Effector memory CD4-positive, alpha-beta T cell (primary cell): ENCODE measurements at places on chromosomes 3 and 15.
A peak's percentile ranks its signal among the peaks of the same experiment; 100 is the strongest.

GRCh38 chr3:16439848-16440708 is 73.4 kb downstream of the RFTN1 start:
- no peak for DNase-seq

DNA sequence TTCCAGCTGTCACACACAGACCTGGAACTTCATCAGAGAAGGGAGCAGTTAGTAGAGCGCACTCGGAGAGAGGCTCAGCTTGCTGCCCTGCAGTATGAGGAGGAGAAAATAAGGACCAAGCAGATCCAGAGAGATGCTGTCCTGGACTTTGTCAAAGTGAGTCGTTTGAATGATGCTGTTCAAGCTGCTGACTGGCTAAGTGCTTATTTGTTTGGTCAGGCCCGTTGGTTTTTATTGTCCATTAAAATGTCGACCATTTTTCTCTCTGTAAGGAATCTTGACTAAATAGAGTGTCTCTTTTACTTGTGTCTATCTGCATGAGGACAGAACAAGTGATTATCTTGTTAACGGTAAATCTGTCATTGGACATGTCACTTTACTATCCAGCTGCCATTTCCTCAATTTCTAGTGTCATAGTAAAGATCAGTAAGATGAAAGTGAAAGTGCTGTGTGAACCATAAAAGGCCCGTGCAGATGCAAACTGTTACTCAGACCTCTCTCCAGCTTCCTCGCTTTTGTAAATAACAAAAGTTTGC is 56.9 kb downstream of the LRCH3 start:
- DNase-seq, result no peak

DNA sequence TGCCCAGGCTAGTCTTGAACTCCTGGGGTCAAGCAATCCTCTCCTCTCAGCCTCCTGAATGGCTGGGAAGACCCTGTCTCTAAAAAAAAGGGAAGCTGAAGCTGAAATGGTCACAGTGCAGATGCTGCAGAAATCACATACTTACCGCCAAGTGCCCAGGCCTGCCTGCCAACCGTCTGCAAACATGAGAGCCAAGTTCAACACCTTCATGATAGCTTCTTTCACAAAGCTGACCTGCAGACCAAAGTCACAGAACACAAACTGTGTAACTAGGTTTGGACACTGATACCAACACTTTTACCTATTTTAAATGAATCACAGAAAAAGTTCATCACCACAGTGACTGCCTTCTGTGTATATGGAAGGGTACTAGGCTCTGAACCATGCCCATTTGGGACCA is 22.8 kb upstream of the CYFIP1 start:
- DNase-seq, result no peak

DNA sequence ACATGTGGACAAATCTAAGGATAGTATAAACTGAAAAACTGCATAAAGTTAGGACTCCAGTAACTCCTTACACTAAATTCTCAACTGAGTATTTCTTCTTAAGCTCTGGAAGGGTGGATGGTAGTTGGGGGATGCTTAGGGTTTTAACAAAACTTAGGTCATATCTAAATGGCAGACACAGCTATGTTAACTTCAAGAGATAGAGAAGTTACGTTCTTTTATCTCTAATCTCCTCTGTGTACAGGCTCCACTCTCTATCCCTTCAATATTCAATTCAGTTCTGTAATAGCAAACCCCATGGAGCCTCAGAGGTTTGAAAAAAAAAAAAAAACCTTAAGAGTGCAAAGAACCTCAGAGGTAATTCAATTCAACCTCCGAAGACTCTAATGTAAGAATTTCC is 3.1 kb downstream of the CMTM6 start:
- DNase-seq, result no peak

DNA sequence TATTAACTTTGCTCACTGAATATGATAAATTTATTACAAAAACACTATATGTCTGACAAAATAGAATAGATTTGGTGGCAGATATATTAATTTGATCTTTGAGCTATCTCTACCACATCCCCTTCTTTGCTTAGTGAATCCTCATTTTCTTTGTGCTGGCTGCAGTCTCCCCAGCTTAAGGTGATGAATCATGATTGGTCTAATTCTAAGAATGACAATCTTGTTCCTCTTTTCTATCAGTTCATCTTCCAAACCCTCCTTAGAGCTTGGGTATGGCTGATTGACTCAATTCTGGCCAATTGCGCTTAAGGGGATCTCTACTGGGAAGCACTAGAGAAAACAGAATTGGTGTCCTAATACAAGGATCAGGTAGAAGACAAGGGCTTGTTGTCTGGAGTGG is 309.6 kb upstream of the GOLIM4 start:
- no peak for DNase-seq

GRCh38 chr3:125115640-125116039 is 59.8 kb upstream of the HEG1 start:
- DNase-seq, result no peak

DNA sequence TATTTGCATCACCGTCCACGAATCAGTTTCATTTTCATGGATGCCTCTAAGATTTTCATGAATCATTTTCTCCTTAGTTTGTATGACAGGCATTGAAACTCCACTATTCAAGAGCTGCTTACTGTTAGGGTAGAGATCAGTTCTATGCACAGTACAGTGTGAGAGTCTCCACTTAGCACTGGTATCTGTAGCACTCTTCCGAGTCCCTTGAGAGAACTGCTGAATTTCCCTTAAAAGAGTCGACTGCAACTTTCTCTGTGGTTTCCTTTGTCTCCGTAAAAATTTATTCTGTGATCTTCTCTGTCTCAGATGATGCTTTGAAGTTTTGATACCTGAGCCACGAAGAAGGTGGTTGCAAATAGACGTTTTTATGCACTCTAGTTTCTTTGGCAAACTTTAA is 14.8 kb downstream of the GTPBP8 start:
- no peak for DNase-seq

DNA sequence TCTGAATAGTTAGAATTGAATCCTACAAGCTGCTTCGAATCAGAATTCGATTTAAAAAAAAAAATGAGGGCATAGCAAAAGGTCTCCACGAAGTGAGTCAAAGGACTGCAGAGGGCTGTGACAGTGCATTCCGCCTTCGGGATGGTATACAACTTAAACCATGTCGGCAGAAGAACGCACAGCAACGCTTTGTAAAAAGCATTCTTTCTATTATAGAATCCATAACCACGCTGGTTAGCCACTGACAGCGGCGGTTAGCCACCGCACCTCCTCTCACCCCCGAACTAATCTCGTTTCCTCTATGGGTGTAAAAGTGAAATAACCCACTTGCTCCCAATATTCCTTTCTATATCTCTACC is 664 bp upstream of the PIK3CA start:
- DNase-seq, result peak; percentile 69

DNA sequence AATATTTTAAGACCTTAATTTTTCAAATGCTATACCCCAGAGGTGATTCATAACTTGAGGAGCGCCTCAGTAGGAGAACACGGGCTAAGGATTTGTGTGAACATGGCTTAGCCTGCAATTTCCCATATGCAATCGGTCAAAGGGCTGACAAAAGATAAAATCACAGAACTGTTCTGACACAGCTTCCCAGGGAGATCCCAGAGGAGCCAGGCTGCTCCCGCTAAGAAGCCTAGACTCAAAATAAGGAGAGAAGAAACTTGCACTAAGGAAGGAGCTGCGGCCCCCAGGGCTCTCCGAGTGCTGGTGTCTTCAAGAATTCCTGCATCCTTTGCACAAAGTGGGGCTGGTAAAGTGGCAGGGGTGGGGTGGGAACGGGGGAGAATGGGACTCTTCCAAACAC is 106.3 kb upstream of the DLG1 start:
- no peak for DNase-seq

- no peak for DNase-seq
Measured at GRCh38 chr3:133892541-133893231, 3.0 kb downstream of the RAB6B start.
